ENCODE measurements at places on chromosomes 13 and 19.

DNA sequence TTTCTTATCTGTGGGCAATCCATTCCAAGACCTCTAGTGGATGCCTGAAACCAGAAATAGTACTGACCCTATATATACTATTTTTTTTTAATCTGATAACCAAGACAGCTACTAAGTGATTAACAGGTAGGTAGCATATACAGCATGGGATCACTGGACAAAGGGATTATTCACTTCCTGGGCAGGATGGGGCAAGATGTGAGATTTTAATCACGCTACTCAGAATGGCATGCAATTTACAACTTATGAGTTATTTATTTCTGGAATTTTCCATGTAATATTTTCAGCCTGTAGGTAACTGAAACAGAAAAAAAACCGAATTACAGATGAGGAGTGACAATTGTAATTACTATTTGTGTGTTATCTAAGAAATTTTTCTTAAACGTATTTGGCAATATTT, 41.2 kb downstream of the ZIC2 start:
- DNase-seq, result no peak

- DNase-seq, result no peak
These were observed 5.6 kb upstream of the EEF1AKMT1 start for GRCh38 chr13:20779405-20779804.

DNA sequence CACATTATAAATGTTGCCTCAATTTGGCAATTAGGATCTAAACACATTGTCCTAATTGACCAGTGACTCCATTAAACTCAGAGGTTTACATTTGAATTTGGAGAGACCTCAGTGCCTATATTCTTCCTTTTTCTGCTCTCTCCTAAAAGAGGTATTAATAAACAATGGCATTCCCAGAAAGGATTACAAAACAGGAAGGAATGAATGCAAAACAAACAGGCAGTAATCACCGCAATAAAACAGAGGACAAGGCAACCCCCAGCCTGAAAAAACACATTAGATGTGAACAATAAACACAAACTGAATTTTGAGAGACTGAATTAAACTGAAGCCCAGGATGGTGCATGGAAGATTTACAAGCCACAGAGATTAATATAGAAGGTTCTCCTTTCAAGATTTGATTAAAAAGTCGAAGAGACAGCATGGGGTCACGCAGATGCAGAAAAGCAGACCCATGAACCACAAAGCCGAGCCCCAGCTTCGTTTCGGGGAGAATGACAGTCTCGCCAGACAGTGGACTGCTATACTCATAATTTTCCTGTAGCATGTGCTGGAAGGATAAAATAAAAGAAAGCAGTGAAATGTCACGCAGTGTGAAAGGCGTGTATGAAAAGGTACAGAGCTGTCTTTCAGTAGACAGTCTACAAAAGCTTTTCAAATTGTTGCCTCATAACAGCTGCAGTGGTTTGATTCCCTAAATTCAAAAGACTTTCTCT, 503.0 kb downstream of the LIG4 start:
- DNase-seq, result no peak

DNA sequence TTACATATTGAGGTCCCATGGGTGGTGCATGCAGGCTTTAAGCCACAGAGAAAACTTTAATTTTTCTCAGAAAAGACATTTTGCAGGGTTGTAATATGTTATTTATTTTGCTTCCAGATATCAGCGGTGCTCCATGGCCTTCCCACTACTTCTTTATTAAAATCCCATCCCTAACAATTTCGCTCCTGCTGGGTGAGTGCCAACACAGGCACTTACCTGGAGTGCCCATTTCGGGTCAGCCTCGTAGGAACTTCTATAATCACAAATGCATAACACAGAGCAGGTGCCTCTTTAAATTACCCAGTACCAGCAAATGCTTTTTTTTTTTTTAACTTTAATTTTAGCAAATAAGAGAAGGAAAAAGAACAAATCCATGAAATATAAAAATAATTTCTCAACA, 86.4 kb downstream of the EFNB2 start:
- DNase-seq, result no peak

GRCh38 chr13:25463496-25463895, 91.7 kb downstream of the ATP8A2 start:
- no peak for DNase-seq

DNA sequence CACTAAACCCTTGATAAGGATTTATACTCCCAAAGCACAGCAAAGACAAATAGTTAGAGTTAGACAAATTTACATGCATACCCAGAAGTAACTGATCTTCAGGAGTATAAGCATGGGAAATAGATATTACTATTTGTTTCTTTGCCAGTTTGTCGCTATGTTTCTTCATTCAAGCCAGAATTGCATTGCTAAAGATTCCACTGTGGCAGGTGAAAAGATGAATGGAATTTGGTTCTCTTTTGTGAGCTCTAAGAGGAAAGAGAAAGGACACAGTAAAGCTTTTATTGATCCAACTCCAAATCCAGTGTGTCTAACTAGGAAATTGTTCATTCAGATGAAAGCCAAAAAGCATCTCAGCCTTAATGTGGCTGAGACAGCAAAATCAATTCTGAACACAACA, 292.3 kb upstream of the SPRY2 start:
- no peak for DNase-seq

DNA sequence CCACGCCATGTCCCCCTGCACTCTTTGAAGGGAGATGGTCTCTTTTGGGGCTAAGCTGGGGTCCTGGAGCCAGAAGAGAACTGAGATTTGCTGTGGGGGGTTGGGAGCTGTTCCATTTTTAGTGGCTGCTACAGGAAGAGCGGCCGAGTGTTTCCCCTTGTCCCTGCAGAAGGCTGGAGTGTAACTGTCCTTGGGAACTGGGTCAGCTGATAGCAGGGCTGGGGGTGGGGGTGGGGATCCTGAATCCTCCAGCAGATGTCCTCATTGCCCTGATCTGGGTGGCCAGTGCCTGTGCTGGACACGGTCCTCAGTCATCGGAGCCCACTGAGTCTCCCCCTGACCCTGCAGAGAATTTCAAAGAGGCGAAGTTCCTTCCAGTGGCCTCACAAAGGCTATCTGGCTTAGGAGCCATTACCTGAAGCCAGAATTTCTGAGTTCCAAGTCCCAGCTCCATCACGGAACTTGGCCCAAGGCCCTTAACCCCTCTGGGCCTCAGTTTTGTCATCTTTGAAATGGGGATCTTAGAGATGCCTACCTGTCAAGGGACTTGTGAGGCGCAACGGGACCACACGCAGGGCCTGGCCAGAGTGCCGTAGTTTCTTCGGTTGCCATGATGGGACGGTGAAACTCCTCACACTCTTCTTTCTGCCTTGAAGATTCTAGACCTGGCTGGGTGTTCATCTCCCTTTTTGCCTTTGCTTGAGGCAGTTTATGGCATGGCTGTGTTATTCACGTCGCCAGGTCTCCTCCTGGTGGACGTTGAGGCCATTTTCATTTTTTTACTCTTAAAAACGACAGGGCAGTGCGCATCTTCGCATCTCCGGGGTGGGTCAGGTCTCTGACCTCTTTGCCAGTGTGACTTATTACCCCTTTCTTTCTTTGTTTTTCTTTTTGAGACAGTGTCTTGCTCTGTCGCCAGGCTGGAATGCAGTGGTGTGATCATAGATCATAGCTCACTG, 51.9 kb downstream of the DNM2 start:
- DNase-seq, result no peak

DNA sequence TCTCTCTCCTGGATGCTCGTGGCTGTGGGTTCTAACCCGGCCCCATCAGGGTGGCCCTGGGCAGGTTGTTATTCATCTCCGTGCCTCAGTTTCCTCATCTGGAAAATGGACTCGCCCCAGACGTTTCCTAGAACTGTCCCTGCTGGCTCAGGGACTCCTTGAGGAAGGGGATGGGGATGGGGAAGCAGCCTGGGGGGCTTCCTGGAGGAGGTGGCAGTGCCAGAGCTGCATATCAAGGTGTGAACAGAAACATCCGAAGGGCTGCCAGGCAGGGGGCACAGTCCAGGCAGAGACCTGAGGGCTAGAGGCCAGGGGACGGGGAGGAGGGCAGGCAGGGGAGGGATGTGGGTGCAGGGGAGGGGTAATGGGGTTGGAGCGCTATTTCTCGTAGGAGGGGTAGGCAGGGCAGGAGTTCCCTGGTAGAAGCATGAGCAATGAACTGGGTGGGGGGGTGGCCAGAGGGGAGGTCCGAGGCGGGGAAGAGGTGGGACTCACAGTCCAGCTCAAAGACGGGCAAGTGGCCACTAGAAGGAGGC, 3.6 kb upstream of the ELANE start:
- DNase-seq, result no peak

DNA sequence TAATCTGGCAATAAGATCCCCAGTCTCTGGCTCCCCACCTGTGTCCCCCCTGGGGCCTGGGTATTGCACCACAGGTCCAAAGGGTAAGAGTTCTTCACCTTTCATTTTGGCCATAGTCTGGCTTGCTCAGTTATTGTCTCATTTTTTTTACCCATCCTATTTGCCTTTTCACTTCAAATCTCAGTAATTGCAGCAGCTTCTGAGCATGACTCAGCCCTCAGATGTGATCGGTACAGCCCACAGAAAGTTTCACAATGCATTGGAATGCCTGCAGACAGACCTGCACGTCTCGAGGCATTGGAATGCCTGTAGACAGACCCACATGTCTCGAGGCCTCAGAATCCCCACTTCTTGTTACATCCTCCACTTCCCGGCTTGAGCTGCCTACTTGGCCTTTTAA, 173.6 kb downstream of the NUFIP1 start:
- DNase-seq, result peak; percentile 13

DNA sequence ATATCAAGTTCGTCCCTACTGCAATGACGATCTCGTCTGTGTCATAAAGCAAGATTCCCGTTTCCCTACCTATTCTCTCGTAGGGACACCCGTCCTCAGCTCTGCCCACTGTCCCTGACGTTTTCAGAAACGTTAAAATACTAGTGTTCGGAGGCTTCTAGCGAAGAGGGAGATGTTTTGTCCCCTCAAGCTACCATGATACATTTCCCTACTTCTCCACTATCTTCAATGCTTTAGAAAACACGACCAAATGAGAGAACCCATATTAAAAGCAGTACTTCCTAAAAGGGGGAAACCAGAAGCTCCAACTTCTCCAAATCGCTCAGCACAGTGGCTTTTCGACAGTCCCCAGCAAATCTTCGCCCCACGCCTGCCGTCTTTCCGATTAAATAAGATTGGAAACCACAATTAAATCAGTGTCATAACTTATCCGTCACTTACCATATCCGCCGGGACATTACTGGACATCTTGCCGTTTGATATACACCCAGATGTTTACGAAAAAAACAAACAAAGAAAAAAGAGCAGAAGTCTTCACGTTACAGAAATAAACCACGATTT, 1.3 kb downstream of the UBL3 start:
- DNase-seq, result peak; percentile 71

- DNase-seq, result peak; percentile 97
These were observed 2.4 kb upstream of the SSBP4 start for GRCh38 chr19:18416778-18417249.
